ENCODE measurements at places on chromosomes 1 and 21. TPM values are rescaled to one million over a fixed set of nuclear protein-coding genes. Genes with fewer than 3 reads are reported as not detected.

DNA sequence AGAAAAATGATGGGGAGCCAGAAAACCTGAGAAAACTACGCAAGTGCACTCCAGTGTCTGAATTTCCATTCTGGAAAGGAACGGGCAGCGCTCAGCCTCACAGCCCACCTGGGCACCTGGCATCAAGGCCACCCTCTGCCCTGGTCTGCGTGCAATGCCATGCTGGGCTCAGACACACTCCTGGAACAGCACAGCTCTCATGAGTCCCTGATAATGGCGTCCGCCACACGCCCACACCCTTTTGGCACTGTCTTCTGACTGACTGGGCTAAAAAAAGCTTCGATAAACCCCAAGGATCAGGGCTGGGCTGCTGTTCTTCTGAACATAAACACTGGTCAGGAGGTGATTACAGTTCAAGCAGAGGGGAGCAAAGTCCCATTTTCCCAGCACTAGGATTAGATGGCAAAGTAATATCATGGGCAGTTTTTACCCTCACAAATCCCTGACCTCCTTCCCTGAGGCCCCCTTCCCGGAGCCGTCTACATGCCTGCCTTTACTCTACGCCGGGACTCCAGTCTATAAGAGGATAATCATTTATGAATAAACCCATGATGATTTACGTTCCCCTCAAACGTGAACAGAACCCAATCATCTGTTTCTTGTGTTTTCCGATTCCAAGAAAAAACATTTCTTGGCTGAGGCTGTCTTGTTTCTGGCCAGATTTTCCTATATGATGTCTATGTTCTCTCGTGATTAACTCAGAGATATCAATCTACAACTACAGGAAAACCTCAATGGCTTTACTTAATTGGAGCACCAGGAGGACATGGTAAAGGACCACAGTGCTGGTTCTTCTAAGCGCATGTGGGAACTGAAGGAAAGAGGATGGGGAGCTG lies 22.6 kb downstream of the RCAN1 start:
- peak; percentile 79 for DNase-seq

- no peak for DNase-seq
These were observed 8.1 kb upstream of the KHDRBS1 start for GRCh38 chr1:32005522-32005921.

DNA sequence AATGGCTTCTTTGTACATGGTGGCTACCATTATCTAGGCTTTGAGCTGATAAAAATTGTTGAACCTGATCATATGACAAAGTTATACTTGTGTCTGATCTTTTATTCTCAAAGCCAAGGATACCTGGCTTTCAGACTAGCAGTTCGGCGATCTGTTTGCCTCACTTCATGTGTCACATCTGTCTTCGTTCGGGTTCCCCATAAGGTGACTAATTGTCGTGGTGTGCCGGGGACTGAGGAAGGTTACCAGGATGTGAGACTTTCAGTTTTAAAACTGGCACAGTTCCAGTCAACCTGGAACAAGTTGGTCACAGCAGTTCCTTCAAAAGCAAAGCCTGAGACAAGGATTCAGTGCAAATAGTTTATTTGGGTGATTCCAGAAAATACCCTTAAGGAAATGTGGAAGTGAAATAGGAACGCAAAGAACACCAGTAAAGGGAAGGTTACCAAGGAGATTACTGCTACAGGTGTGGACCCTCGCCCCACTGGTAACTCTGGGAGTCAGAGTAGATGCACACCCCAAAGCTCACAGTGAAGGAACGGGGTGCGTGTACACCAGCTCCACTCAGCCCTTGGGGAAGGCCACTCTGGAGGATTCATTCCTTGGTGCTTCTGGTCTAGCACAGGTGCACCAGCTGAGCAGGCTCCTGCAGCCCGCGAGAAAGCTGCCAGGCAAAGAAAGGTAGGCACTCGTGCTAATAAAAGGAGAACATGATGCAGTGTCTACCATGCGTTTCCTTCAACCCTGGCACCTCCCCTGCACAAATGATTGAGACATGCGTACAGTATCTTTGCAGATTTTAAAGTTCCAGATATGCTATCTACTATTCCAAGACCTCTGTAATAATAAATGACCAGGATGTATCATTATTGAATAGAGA lies 69.0 kb downstream of the VWA5B1 start:
- DNase-seq = no peak

GRCh38 chr1:32014199-32014947 lies 705 bp downstream of the KHDRBS1 start:
- DNase-seq = peak; percentile 66

DNA sequence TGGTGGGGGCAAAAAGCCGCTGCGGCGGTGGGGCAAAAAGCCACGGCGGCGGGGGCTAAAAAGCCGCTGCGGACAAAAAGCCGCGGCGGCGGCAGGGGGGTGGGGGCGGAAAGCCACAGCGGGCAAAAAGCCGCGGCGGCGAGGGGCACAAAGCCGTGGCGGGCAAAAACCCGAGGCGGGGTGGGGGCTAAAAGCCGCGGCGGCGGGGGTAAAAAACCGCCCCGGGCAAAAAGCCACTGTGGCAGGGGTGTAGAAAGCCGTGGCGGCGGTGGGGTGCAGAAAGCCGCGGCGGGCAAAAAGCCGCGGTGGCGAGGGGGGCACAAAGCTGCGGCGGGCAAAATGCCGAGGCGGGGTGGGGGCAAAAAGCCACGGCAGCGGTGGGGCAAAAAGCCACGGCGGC lies 3901.8 kb downstream of the SRGAP2C start:
- DNase-seq = no peak

GRCh38 chr1:151327903-151328674 lies 873 bp upstream of the PI4KB start:
- no peak for DNase-seq

DNA sequence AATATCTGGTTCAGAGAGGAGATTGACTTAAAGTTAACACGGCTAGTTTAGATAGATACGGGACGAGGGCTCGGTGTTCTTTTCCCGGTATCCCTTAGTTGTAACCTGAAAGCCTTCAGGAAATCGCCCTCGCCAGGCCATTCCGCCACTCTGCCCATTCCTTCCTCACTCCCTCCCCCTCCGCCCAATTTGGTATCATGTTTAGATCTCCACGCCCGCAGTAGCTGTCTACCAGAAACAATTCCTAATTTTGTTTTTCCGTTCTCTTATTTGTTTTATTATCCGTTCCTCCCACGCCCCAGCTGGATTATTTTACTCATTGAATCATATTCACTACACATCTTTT lies 685 bp upstream of the VAMP4 start:
- DNase-seq = peak; percentile 51

GRCh38 chr1:54275349-54275748 lies 75.4 kb downstream of the MRPL37 start:
- DNase-seq = peak; percentile 83

GRCh38 chr1:209095627-209096595 lies 487.6 kb upstream of the CAMK1G start:
- no peak for DNase-seq

GRCh38 chr21:35711213-35711612 lies 349.1 kb downstream of the SETD4 start:
- no peak for DNase-seq

DNA sequence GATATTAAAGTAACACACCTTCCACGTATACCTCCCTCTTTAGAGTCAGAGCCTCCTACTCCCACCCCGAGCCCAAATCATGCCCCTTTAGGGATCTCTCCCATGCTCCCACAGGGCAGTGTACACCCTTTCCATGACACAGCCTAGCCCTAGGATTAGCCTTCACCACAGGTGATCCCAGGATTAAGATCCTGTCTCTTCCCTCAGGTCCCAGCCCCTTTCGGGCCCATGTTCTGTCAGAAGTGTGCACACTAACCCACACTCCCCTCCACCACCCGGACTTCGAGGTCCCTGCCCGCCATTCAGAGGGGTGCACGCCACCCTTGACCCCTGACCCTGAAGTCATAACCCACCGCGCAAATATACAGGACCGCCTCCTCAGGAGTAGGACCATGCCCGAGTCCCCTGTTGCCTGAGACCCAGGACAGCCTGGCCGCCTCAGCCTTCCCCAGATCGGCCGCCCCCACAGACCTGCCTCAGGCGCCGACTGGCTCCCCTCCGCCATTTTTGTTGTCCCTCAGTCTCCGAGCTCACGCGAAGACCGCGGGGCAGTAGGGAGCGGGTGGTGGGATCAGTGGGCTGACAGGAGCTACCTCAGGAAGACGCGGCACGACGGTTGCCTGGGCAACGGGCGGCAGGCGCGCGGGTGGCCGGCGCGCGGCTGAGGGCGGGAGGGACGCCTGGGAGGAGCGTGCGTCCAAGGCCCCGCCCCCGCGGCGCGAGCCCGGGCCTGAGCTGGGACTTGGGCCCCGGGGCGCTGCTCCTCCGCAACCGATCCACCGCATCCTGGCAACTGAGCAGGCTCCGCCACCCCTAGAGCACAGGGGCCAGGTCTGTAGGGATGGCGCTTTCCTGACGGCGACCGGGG lies at the start of gene AGBL4:
Gene AGBL4 (minus strand): TSS at position 663 of the 868 bp plus-strand sequence.
- DNase-seq = peak; percentile 77

DNA sequence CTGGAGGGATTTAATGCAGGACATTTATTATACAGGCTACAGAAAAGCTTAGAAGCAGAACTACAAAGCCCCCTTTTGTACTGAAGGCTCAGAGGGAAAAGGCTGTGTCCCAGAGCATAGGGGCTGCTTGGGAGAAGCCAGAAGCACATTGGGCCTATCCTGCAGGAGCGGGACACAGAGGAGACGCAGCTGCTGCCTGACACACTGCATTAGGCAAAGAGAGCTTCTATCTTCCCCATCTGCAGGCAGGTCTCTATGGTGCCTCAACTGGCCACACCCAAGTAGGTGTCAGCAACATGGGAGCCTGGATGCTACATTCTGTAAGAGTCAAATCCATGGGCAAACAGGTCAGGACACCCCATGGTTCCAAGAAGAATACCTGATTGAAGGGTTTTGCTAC lies 595.9 kb downstream of the AJAP1 start:
- no peak for DNase-seq

GRCh38 chr1:6473974-6474814 lies 8.2 kb upstream of the TNFRSF25 start:
- DNase-seq = no peak

GRCh38 chr21:46097336-46098293 lies at the start of gene COL6A2:
Gene COL6A2 (plus strand): TSS chr21:46098112.
- DNase-seq = peak; percentile 80

DNA sequence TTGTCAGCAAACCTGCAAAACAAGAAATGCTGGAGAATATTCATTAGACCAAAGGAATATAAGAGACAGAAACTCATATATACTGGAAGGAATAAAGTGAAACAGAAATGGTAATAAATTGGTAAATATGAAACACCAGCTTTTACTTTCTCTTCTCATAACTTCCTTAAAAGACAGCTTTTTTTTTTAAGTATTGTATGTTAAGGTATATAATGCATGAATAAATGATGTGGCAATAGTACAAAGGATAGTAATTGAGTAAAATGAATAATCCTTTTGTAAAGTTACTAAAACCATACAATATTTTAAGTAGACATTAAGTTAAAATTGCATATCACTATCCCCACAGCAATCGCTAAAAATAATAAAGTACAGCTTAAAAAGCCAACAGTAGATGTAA lies 64.8 kb downstream of the TRIM33 start:
- DNase-seq = no peak

DNA sequence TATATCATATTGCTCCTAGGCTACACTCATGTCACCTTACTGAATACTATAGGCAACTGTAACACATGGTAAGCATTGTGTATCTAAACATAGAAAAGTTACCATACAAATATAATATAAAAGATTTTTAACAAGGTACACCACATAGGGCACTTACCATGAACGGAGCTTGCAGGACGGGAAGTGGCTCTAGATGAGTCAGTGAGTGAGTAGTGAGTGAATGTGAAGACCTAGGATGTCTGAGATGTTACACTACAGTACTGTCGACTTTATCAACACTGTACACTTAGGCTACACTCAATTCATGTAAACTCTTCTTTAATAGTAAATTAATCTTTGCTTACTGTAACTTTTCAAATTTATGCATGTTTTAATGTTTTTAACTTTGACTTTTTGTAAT lies 81.0 kb upstream of the PLD5 start:
- no peak for DNase-seq

- DNase-seq = no peak
These were observed 80.7 kb downstream of the POU2F1 start for GRCh38 chr1:167301355-167301754.

- no peak for DNase-seq
These were observed 108.4 kb downstream of the GREM2 start for GRCh38 chr1:240503558-240503957.

DNA sequence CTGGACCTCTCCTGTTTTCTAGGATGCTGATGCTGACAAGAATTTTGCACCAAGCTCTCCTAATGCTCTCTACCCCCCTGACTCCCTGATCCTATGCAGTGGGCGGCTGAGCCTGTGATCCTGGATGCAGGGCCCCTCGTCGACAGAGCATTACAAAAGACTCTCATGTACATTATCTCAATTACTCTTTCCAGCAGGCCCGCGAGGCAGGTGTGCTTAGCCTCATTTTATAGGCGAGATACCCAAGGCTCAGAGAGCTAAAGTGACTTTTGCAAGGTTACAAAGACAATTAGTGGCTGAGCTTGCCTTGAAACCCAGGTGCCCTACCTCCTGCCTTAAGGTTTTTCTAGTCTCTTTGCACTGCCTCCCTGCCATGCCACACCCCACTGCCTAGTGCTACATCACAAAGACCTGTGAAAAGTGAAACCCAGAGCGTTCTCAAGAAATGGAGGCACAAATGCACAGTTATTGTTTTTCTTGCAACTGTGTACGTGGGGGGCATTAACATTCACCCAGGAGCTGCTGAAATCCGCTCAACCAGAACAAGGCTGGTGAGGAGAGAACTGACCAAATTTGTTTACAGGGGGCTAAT lies 10.0 kb upstream of the C8A start:
- DNase-seq = no peak

GRCh38 chr1:187313115-187313514 lies 484.4 kb downstream of the PLA2G4A start:
- no peak for DNase-seq

- no peak for DNase-seq
These were observed 615.9 kb downstream of the PTPRU start for GRCh38 chr1:29852248-29852647.

Gene ANGPTL7
- total RNA-seq = 0.39 TPM

Gene KRTAP10-10
- total RNA-seq = not detected

Gene SERINC2
- 2.4 TPM for total RNA-seq

Gene RCSD1
- 33.6 TPM for total RNA-seq

Gene PTPN22
- 1.6 TPM for total RNA-seq

Gene CNST
- total RNA-seq = 18.3 TPM

Gene EFNA3
- 1.4 TPM for total RNA-seq

Gene SRGAP2B
- 20.6 TPM for total RNA-seq

Gene ERO1B
- 4.7 TPM for total RNA-seq

Gene SUSD4
- 11.0 TPM for total RNA-seq

Gene SMIM1
- total RNA-seq = 35.9 TPM

Gene AMY1C
- not detected for total RNA-seq
